T47D (cell line): ENCODE measurements at places on chromosomes 1 and 21.

DNA sequence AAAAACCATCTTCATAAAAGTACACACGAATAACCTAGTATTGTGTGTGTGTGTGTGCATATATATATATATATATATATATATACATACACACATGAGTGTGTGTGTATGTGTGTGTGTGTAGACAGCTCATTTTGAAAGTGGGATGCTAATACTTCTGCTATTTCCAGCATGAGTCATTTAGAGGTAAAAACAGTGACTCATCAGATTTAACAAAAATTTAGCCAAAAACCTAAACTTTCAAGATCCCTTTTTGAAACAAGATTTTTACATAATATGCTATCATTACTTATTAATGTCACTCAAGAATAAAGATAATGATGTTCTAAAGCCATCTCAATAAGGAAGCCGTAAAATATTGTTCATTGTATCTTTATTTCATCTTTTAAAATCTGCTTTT, 35.6 kb upstream of the ADGRL4 start:
- DNase-seq, result no peak

DNA sequence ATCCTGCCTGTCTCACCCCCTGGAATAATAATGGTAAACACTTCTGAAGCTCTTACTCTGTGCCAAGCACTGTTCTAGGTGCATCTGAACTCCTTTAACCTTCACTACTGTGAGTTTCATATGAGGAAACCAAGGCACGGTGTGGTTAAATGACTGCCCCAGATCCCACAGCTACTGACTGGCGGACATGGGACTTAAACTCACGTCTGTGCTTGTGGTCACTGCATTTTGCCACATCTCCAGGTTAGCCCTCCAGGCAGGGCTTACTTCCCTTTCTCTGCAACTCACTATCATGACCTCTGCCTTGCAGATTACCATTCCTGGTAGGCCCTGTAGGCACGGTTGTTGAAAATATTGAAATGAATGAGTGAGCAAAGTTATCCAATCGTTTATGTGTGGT, 83.4 kb downstream of the ADSS2 start:
- DNase-seq, result no peak

DNA sequence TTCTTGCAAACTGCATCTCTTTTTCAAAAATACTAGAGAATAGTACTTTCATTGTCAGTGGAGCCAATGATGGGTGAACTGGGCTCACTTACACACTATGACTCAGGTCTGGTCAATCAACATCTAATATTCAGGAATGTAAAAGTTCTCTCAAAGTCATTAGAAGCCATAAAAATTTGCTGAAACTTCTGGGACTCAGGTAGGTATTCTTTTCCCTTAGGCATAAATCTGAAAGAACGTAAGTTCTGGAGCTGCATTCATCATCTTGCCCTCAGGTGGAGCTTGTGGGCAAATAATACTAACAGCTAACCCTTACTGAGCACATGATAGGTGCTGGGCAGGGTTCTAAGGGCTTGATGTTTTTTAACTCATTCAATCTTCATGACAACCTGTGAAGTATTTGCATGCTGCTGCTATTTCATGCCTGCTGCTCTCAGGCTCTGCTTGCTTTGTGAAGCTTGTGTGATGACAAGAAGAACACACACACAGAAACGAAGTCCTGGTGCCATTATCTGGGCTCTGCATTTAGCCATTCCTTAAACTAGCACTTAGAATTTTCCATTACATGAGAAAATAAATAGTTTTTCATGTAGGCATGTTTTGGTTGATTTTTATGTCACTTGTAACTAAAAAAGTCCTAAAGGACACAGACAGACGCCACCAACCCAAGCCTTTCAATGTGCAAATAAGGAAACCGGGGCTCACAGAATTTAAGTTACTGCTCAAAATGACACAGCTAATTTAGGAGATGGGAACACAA, 394.2 kb upstream of the LYPLAL1 start:
- DNase-seq, result no peak

GRCh38 chr1:203325026-203325417, 19.7 kb downstream of the BTG2 start:
- DNase-seq, result no peak

GRCh38 chr1:17441993-17442357, 2.5 kb upstream of the RCC2 start:
- DNase-seq, result no peak

DNA sequence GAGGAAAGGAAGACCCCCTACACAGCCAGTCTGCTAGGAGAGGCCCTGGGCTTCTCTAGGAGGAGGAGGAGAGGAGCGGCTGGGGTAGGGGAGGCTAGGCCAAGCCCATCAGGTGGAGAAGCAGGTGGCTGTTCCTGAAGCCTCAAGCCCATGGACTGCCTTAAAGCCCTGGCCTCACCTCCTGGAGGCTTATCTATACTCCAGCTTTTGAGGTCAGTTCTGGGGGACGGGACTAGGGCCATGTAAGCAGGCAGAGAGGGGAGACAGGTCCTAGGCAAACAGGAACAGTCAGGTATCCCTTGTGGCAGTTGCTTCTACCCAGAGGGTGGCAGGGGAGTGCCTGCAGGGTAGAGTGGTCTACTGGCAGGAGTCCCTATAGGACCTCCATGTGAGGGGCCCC, 40.6 kb downstream of the KCNC4 start:
- no peak for DNase-seq

GRCh38 chr1:94301186-94301585, 63.8 kb upstream of the ARHGAP29 start:
- no peak for DNase-seq

DNA sequence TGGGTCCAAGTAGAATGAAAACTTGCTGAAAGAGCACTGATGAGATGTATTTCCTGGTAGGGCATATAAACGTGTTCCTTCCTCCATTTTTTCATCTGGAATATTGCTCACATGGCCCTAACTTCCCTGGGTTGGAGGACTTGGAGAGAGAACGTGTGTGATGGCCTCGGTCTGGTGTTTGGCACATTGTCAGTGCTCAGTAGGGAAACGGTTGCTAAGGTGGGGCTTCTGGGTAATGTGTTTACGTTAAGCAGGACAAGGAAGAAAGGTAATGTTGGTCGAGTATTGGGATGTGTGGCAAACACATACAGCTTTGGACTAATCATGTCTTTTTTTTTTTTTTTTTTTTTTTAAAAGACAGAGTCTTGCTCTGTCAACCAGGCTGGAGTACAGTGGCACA, 6.2 kb downstream of the TTF2 start:
- DNase-seq, result no peak

- no peak for DNase-seq
Observed at GRCh38 chr1:210600421-210601159, 271.9 kb downstream of the HHAT start.

DNA sequence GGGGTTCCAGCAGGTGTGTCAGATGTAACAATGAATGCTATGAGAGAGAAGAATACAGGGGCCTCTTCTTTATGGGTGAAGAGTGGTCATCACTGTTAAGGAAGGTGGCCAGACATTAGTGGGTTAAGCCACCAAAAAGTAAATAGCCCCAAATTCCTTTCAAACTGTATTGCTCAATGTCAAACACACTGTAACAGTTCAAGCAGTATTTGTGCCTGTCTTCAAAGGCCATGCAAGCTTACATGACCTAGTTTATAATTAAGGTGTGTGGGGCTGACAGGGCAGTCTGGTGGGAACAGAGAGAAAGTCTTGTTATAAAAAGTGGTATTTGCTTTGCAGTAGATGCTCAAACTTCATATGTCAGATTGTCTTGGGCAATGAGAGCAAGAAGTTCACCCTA, 18.5 kb downstream of the CHIT1 start:
- no peak for DNase-seq

GRCh38 chr1:43152866-43153265, 19.2 kb downstream of the EBNA1BP2 start:
- DNase-seq, result no peak

GRCh38 chr1:76933847-76934815, 66.9 kb downstream of the ST6GALNAC5 start:
- DNase-seq, result no peak

DNA sequence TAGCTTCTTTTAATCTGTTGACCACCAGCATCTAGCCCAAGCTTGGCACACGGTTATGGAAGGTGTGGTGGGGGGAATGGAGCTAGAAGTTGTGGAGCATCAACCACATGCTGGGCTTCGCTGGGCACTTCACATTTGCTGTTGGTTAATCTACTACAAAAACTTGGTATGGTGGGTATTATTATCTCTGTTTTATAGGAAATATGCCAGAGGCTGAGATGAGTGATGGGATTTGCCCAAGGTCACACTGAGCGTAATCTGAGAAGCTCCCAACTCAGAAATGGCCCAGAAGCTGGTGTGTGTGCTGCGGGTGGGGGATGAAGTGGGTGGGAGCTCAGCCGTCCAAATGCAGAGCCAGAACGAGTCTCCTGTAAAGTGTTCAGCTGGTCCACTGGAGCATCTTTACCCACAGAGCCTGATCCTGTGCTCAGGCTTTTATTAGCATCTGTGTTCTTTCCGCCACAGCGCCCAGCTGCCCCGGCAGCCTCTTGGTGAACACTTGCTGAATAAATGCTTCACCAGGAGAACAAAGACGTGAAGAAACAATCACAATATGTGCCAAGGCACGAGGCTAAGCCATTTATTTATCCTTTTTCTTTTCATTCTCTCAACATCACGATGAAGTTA, 98.6 kb upstream of the JUN start:
- no peak for DNase-seq

DNA sequence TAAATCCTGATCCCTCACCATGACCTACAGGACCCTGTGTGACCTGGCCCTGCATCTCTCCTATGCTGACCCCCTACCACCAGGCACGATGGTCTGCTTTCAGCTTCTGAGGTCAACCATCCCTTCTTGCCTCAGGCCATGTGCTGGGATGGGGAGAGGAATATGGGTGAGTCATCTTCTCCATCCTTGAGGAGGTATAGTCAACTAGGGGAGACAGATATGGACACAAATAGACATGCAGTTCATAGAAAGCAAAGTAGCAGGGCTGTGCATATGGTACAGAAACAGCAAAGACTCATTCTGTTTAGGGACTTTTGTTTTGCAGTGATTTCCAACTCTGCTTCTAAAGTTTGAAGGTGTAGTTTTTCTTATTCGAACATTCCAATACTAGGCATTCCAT, 250.8 kb upstream of the FGGY start:
- no peak for DNase-seq

DNA sequence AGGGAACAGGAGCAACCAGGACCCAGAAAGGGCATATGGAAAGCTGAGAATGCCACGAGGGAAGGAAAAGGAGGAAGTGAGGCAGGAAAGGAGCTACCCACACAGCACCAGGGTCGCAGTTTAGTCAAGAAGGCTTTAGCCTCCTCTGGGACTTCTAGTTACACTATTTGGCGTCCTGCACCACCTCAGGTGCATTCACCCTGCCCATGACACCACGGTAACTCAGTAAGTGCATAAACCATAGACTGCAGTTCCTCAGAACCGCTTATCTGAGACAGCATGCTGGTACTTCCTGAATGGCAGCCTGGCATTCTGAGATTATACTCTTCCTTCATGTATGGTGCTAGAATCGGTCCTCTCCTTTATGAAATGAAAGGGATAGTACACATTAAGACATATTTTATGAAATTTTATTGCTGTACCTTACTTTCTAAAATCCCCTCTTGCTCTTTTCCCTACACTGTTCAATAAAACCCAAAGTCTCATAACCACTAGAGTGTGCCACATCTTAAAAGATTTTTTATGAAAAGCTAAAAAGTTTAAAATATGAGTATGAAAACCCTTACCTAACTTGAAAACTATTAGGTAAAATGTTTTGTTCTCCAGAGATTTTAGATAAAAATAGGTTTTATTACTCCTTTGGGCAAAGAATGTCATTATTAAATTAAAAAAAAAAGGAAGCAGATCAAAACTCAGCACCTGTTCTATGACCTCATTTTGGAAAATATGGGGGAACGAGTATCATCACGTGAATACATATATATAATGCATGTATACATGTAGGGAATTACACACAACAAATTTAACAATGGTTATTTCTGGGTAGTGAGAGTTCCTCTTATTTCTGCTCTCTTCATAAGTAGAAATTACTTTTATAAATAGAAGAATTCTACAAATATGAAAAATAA, 67.3 kb downstream of the VAV3 start:
- no peak for DNase-seq

DNA sequence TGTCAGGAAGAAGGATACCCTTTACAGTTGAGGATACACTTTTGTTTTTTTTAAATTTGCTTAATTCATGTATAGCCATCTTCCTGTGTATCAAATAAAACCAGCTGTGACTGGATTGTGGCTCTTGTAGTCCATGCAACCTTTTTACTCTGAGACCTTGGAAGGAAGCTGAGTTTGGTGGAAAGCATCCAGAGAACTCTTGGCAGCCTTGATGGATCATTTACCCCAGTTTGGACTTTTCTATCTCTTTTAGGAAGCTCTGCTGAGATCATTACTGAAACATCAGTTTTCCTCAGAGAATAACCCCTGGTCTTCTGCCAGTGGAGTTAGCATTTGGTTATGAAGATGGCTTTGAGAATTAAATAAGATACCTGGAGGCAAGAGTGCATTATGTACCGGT, 21.2 kb upstream of the APOBEC4 start:
- no peak for DNase-seq

DNA sequence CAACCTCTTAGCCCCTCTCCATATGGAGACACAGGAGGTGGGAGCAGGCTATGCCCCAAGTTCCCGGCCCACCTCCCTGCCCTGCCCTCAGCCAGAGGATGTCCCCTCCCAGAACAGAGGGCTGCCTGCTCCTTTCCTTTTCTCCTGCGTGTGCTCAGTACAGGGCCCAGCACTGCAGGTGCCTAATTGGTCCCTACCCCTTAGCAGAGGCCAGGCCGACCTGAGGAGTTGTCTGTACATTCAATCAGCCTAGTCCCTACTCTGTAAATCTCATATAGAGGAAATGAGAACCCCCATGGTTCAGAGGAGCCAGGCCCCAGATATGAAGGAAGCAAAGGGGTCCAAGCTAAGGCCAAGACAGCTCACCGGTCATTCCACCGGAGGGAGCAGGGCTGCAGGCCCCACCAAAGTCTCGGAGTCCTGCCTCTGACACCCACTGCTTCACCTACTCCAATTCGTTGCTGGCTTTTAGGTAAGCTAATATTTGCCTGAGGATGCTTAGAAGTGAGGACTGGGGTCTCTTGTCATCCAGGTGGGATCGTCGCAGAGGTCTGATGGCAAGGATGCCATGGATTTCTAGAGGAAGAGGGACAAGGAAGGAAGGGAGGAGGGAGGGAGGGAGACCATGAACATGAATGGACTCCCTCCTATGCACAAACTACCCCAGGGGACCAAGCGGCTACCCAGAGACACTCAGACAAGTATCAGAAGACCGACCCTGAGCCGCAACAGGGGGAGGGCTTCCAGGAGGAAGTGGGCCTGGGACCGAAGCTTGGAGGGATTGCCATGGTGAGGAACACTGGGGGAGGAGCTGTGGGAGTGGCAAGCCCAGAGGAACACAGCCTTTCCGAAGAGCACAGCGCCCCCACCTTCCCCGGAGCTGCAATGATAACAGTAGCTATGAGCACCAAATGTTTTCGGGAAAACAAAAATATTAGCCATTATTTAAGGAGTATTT, 30.4 kb upstream of the FOXO6 start:
- no peak for DNase-seq

DNA sequence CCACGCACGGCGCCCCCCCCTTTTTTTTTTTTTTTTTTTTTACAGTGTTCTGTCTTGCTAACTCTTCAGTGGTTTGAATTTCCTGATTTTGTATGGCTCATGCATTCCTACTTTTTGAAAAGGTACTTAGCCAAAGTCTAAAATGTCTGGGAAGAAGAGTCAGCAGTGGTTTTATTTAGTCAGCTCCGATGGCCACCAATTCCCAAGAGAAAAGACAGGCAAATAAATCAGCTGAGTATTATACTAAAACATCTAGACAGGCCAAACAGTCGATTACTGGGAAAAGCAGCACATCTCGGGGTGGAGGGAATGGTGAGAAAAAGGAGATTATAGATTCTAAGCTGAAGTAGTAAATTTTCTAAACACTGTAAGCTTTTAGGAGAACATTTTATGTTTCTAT, 192.5 kb upstream of the ZRANB2 start:
- no peak for DNase-seq
